Tongue (tissue), 3 donors: ENCODE measurements at places on chromosomes 12 and 14.

DNA sequence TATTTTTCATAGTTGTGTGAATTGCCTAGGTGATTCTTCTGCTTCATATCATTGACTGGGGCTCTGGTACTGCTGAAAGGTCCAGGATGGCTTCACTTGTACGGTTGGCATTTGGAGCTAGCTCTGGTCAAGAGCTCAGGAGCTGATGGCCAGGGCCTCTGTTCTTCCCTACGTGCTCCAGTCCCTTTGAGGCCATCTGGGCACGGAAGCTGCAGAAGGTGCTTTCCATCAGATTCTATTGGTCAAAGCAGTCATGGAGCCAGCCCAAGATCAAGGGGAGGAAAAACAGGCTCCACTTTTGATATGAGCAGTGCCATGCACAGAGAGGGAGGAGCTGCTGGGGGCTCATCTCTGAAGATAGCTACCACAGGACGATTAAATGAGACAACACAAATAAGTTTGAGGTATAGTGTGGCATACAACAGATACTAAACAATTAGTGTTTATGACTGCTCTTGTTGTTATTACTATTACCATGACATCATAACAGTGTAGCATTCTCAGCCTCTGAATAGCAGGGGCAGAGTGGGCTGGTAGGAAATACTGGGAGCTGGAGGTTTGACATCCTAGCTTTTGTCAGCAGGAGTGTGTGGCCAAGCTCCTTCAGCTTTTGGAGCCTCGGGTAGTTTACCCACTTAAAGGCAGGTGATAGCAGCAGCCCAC is 10.4 kb downstream of the KRT83 start:
- DNase-seq: peak; percentile 31

- no peak for DNase-seq
These were observed 12.5 kb downstream of the POU6F1 start for GRCh38 chr12:51205350-51205749.

DNA sequence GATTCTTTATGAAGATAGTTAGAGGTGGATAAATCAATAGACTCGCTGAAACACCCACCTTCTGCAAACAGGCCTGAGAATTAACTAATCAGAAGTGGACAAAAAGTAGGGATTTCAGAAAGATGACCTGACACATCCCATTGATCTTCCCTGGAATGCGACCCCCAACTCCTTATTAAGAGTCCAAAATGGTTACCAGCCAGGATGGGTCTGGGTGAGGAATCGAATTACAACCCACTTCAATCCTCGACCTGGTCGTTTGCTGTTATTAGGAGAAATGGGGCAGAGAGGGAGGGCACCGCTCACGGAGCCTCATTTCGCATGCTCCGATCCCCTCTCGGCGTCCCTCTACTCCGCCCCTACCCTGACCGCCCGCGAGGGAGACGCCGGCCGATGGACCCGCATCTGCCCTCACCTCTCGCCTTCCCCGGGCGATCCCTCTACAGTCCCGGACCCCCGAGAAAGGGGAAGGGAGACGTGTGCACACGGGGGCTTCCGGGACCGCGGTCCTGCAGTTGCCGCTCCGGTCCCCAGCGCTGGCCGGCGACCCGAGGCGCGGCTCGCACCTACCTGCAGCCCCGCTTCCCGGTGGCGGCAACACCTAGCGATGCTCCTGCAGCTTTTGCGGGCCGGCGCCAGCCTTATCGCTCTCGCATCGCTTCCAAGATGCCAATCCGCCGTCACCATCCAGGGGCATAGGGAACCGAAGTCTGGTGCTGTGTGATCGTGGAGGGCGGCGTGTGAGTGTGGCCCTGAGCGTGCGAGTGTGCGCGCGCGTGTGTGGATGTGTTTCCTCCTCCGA is 69.3 kb upstream of the USP15 start:
- DNase-seq: peak; percentile 13

DNA sequence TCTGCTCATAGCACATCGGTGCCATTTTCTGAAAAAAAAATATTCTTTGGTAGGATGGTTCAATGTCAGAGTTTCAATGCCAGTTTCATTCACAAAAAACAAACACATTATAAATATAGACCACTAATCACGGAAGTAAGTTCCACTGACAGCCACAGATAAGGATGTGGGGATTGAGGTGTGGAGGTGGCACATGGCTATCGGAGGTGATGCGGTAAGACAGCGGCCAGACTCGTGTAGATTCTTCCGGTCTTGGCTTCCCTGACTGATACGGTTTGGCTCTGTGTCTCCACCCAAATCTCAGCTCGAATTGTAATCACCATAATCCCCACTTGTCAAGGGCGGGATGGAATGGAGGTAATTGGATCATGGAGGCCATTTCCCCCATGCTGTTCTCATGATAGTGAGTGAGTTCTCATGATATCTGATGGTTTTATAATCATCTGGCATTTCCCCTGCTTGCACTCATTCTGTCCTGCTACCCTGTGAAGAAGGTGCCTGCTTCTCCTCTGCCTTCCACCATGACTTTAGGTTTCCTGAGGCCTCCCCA is 693.4 kb downstream of the VRK1 start:
- no peak for DNase-seq

GRCh38 chr12:122158700-122159285 is 15.2 kb downstream of the IL31 start:
- no peak for DNase-seq

- no peak for DNase-seq
These were observed 3.6 kb downstream of the LARP4 start for GRCh38 chr12:50404307-50404706.

DNA sequence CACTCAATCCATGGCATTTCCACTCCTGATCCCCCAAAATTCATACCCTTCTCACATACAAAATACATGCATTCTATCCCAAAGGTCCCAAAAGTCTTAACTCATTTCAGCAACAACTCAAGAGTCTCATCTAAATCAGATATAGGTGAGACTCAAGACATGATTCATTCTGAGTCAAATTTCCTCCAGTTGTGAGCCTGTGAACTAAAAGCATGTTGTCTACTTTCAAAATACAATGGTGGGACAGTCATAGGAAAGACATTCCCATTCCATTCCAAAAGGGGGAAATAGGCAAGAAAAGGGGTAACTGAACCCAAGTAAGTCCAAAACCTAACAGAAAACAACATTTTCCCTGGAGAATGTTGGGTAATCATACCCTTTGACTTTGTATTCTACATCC is 103.3 kb downstream of the C12orf75 start:
- DNase-seq: no peak

DNA sequence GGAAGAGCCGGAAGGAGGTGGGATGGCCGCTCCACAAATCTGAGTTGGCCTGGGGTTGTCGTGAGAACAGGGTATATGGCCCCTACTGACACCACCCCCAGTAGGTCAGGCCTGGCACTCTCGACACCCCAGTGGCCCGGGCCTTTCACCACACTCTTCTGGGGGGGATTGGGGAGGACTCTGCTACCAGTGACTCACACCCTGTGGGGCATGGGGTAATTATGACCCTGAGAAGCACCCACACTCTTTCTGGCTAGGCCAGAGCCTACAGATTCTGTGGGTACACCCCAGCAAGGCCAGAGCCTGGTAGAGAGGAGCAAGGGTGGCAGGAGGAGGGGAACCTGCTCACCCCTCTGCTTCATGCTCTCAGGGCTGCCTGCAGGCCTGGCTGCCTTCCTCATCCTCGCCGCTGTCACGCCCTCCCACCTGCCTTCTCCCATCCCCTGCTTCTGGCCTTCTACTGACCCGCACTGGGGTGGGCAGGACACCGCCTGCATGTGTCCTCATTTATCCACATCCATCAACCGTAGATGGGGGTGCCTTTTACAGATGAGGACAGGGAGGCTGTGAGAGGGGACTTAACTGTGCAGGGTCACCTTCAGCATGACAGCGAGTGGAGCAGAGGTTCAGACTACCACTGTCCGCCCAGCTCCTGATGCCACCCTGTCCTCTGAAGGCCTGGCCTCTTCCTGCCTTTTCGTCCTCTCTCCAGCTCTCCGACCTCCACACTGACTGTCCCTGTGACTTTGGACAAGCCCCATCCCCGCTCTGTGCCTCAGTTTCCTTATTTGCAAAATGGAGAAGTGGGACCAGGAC is 18.4 kb downstream of the ASB2 start:
- no peak for DNase-seq

DNA sequence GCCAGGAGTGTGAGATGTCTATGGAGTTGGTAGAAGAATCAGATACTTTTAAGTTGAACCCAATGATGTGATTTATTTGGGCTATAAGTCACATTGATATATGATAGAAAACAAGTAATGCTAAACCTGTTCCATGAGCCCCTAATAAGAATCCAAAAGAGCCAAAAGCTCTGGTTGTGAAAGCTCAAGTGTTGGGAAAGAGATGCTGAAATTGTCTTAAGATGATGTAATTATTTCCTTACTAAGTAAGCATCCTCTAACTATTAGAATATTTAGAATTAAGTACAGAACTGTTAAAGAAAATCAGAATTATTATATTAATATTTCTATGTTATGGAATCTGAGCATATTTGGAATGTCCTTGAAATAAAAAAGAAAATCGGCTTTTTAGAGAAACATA is 17.6 kb upstream of the SLC2A13 start:
- DNase-seq: no peak

GRCh38 chr12:101928556-101928955 is 51.2 kb downstream of the DRAM1 start:
- DNase-seq: no peak

- no peak for DNase-seq
These were observed 254.5 kb upstream of the CAND1 start for GRCh38 chr12:67014642-67015041.

DNA sequence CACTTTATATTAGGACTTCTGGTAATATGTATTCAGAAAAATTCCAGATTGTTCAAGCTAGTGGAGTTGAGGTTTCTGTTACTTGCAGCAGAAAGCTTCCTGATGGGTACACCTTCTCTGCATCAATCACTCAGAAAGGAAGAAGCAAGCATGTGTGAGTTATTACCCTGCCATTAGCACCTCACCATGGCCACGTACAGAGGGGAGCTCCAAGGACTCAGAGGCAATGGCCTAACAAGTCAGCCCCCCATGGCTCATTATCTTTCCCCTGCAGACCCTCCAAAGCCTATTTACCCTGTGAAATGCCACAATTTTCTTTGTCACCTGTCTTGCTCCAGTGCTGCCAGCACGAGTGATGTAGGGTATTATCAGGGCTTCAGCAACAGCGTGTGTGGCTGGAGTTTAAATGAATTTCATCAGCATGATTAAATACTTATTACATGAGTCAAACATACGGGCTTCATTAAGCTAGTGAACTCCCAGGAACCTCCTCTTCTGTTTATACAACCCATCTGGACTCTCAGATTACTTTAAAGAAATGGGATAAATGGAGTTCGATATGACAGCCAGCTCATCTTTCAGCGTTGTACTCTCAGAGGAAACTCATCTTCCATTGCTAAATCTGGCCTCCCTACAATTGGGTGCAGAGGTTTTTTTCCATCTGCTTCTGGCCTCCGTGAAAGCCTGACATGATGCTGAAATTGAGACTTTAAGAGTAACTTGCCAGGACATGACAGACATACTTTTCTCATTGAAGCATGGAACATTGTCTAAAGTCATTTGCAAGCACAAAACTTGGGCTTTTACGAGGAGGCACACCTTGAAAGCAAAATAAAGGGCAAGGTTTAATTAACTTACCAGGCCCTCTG is 135.9 kb downstream of the TMEM30B start:
- peak; percentile 96 for DNase-seq

DNA sequence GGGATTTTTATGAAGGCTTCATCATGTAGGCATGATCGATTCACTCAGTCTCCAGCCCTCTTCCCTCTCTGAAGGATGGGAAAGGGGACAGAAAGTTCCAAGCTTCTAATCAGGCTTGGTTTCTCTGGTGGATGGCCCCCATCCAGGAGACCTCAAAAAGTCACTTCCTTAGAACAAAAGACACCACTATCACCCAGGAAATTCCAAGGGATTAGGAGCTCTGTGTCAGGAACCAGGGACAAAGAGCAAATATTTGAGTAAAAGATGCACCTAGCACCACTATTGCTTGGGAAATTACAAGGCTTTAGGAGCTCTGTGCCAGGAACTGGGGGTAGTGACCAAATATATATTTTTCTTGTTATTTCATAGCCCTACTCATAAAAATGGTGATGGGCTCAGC is 33.6 kb upstream of the TMX1 start:
- DNase-seq: no peak

- DNase-seq: peak; percentile 30
These were observed 94.4 kb downstream of the CRACR2A start for GRCh38 chr12:3658327-3659163.

DNA sequence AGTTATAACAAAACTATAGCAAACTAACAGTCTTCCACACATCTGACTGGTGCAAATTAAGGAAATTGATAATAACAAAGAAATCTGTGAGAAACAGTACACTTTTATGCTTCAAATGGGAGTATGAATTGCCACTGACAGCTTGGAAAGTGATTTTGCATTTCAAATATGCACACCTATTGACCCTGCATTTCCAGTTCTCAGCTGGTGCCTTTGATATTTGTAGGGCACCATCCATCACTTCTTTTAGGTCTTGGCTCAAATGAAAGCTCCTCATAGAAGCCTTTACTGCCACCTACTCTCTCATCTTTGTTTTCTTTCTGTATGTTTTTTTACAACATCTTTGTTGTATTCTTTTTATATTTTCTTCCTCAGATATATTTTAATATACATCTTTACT is 125.1 kb downstream of the ST8SIA1 start:
- no peak for DNase-seq

DNA sequence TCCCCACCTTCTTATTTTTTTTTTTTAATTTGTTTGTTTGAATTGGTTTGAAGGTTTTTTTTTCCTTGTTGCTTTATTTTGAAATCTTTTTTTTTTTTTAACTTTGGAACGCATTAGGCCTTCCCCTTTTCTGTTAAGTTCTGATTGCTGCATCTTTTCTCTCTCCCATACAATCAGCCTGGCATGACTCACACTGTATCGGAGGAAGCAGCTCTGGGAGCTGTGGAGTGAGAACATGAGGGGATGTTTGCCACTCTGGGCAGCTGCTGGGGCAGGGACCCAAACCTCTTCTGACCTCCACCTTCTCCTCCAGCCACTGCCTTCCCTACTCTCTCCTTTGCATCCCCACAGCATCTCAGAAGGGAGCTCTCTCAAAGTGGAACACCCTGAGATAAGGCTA is 160.3 kb upstream of the FKBP4 start:
- DNase-seq: no peak

DNA sequence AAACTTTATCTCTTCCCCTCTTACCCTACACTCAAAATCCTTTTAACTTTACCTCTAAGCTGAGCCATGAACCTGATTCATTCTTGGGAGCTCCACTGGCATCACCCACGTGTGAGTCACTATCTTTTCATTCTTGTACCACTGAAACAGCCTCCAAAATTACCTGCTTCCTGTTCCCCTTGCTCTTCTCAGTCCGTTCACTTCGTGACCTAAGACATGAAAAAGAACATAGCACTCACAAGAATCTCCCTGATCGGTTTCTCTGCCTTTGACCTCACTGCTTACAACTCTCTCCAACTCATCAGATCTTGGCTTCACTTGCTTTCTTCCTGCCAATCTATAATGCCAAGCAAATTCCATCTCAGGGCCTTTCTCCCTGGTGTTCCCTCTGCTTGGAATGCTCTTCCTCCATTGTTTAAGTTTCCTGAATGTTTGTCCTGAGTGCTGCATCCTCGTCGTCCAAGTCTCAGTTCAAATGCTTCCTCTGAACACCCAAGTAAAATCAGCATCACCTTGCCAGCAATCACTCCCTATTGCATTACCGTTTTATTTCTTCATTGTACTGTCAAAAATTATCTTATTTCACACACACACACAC is 9.2 kb downstream of the GLIPR1 start:
- DNase-seq: no peak

GRCh38 chr12:65430006-65430405 is 151.5 kb downstream of the MSRB3 start:
- DNase-seq: peak; percentile 7
